ENCODE measurements at places on chromosomes 6 and 20.

GRCh38 chr6:40896696-40897095 is 142.3 kb downstream of the UNC5CL start:
- DNase-seq: no peak

GRCh38 chr6:148250975-148251685 is 91.5 kb upstream of the SASH1 start:
- DNase-seq: no peak

DNA sequence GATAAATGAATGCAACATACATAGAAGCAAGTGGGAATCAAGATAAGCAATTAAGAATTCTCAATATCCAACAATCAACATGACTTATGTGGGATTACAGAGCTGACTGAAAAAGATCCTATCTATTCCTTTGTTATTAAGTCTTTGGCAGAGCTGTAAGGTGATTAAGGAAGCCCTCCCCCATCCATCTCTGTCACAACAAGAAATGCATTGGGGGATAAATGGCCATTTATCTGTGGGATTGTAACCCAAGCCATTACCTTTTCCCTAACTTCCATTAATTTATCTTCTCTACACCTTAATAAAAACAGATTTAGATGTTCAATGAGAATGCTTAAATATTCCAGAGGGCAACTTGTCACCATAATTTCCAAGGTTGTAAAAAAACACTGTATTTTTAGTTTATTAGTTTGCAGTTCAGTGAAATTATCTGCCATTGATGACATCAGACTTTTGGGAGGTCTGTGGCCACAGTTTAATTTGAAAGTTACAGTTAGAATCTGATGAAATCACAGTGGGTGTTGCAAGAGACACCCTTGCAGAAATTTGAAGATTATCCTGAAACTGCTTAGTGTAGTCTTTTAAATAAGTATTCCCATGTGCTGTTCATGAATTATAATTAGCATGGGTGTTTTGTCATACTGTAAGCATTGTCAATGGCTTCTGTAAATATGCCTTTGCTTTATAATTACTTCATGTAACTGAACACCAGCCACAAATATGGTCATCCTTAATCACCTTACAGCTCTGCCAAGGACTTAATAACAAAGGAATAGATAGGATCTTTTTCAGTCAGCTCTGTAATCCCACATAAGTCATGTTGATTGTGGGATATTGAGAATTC is 49.4 kb upstream of the FYN start:
- DNase-seq: no peak

- no peak for DNase-seq
Measured at GRCh38 chr6:158498362-158498761, 61.5 kb upstream of the TMEM181 start.

DNA sequence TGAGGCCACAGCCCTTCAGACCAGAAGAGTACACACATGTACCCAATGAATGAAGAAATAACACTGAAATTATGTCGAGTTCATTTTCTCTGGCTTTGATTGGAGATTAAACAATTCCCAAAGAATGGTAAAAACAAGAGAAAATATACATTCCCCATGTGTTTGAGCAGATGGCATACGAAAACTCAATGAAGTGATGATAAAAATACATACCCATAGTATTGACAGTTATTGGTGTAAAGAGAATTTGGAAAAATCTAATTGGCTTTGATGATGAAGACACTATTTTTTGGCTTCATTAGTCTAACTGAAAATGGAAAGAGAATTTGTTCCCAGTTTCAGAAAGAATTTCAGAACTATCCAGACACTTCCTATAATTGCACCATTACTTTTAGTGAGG is 76.6 kb upstream of the SNRPB2 start:
- DNase-seq: no peak

GRCh38 chr6:7204726-7205125 is 97.0 kb downstream of the RREB1 start:
- no peak for DNase-seq

DNA sequence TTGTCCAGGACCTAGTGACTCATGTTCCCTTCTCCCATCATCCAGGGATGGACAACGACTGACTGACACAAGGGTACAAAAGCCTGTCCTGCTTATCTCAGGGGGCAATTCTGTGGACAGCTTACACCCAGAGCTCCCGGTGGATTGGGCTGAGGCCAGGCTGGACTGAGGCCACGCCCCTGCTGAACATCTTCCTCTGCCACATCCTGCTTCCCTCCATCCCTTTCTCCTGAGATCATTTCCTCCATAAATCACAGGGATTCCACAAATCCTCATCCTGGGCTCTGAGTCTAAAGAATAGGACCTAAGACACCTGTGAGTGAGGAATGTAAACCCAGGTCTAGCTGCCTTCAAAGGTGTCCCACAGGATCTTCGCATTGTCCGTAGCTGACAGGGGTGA is 30.4 kb upstream of the RNF24 start:
- no peak for DNase-seq

GRCh38 chr20:20938599-20938998 is 167.6 kb downstream of the LINC00237 start:
- no peak for DNase-seq

DNA sequence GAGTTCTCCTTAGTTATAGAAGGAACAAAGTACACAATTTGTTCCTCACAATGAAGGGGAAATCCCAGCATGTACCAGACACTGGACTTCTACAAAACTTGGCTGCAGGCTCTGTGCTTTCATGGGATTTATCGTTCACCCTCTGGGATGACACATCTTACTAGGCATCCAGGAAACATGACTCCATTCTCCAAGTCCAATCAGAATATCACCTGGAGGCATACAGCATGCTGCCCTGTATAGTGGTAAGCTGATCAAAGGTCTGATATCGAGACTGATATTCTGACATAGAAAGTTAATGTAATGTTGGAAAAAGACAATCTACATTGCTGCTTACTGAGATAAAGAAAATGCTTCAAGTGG is 6.7 kb downstream of the RWDD2A start:
- no peak for DNase-seq

DNA sequence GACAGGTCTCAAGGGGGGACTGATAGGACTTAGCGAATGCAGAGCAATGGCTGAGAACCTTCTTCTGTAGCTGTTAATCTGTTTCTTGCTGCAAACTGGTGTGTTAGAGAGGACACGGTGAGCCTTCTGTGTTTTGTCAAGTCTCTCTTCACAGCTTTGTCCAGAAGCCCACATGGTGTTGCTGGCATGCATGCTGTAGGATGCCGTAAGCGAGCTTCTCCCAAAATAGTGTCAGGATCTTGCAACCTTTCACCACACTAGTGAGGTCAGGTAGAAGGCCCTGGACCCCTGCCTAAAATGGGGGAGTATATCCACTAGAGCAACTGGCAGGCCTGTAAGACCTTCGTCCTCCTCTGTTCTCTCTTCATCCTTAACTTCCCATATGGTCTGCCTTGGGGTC is 51.9 kb upstream of the GLP1R start:
- no peak for DNase-seq

- no peak for DNase-seq
Measured at GRCh38 chr6:3627956-3628835, 123.3 kb downstream of the PXDC1 start.

DNA sequence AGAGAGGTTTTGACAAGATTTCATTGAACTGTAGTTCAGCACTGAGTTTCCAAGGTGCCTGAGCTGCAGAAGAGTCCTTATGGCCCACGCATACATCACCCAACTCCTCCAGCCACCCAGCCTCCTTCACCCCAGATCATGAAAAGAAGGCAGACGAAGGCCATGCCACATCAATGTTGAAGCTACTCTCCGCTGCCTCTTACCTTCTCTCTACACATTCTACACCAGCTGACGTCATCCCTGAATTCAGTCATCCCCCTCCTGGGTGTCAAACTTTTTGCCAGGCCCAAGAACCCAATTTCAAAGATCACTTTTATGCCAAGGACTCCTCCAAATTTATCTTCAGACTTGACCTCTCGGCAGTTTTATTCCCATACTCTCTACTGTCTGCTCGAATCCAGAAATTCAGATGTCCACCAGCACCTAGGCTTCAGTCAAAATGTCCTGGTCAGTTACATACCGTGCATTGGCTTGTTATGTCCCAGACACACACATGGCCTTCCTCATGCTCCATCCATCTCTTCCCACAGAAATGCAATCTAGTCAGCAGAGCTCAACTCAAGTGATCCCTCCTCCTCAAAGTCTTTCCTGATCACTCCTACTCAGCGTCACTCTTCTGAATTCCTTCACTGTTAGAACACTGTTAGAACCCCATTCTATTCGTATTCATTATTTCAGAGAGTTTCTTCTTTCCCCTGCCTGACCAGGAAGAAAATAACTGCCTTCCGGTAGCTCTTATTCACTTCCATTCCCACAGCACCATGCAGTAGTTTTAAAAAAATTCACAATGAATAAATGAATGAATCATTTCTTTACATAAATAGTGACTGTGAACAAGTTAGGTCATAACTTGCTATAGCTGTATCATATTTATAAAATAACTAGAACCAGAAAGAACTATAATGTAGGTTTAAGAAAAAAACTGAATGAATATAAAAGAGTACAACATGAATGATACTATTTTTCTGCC is 11.5 kb downstream of the ATXN1 start:
- no peak for DNase-seq

- DNase-seq: no peak
Measured at GRCh38 chr6:136371959-136372358, 82.3 kb upstream of the BCLAF1 start.

- DNase-seq: no peak
Measured at GRCh38 chr20:32635764-32636163, 38.0 kb downstream of the C20orf203 start.

DNA sequence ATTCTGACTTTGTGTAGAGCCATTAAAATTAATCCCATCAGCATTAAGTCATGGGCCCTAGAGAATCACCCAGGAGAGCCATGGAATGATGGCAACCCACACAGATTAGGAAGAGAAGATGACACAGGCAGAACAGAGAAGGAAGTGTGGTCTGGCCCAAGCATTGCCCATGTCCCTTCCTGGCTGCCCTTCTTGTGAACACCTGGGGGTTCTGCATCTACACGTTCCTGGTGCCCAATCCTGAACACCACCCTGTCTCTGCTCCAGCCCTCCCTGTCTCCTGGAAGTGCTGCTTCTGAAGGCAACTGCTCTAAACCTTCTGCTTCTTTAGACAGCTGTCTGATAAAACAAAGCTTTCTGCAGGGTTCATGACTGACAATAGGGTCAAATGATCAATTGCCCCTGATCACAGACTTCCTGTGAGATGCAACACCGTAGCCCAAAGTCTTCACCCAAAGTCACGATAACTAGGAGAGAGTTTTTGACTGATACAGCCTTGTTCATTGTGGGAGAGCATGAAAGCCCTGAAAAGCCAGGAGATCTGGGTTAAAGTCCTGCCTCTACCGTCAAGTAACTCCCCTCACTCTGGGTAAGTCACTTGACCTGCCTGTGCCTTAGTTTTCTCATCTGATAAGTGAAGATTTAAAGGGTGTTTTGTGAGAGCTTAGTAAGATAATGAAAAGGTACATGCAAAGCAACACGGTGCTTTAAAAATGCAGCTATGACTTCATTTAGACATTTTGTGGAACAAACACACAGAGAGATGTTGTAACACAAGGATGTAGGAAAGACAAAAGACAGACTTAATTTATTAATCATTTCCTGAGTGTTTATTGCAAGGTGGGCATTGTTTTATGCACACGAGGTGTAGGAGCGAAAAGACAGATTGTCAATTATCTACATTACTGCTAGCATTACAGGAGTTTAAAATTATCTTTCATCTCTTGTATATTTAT is 291.2 kb upstream of the STXBP5 start:
- no peak for DNase-seq

DNA sequence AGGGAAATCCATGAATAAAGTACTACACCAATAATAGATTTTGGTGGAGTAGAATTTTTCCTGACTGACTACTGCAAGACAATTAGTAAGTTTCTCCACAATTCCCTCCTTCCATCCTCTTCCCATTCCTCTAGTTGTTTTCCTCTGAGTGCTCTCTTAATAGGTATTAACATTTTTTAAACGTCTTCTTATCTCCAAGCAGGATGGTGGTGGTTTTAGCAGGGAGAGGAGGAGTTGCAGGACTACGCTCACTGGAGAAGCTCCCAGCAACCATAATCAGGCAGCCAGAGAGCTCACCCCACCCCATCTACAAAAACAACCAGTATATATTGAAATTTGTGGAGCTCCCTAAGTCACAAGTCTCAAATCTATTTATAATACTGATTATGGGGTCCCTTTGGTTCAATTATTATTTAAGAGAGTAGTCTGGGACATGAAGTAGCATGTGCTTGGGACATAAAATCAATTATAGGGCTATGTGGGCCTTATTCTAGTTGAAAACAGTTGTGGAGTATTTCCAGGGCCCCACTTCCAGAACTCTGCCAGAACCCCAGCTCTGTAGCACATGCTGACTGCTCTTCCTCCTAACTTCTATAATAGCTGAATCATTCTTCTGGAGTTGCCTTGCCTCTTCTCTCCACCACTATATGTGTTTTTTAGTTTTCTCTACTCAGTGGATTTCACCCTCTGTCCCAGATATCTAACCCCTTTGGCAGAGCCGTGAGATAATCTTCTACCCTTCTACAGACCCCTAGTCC is 49.8 kb downstream of the MYB start:
- no peak for DNase-seq

- DNase-seq: no peak
Measured at GRCh38 chr6:158014505-158015187, 33.0 kb downstream of the SYNJ2 start.

DNA sequence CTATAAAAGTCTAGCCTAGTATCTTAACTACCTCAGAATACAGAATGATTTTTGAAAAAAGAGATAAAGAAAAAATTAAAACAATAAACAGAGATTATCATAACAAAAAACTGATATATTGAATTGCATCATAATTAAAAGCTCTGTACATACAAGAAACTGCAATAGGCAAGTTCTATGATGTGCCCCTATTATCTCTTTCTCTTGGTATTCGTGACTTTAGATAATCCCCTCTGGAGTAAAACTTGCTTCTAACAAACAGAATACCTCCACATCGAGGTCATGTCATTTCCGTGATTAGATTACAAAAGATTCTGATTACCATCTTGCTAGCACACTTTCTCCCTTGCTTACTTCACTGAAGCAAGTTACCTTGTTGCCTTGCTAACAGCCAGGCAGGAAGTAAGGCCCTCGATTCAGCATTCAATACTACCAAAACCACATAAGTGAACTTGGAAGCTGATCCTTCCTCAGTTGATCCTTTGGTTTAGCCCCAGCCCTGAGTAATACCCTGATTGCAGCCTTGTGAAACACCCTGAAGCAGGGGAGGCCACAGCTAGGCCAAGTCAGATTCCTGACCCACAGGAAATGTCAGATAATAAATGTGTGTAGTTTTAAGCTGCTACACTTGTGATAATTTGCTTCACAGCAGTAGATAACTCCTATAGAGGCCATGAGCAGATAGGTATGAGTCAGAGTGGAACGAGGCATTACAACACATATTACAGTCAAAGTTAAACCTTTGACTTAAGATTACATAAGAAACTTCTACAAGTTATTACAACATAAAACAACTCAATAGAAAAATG is 53.7 kb upstream of the TMX4 start:
- DNase-seq: no peak

DNA sequence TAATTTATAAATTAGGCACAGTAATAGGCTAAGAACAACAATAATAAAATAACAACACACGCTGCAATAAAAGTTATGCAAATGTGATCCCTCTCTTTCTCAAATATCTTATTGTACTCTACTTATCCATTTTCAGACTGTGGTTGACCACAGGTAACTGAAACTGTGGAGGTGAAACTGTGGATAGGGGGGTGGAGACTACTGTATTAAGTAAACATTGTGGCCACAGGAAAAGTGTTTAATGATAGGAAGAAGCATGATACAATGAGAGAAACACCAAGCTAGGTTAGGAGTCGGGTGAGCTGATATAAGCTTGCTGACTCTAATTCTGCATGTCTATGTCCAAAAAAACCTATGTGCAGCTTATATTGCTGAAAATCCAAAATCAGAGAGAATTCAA is 23.0 kb downstream of the NHLRC1 start:
- DNase-seq: no peak

All from stimulated activated CD8-positive, alpha-beta memory T cell treated with anti-CD3 and anti-CD28 coated beads, Interleukin-12 subunit alpha, Interleukin-12 subunit beta, amount 100 ng/mL, for 4 hours (primary cell).